AG09309 (cell line): ENCODE measurements at places on chromosomes 11 and 22.

DNA sequence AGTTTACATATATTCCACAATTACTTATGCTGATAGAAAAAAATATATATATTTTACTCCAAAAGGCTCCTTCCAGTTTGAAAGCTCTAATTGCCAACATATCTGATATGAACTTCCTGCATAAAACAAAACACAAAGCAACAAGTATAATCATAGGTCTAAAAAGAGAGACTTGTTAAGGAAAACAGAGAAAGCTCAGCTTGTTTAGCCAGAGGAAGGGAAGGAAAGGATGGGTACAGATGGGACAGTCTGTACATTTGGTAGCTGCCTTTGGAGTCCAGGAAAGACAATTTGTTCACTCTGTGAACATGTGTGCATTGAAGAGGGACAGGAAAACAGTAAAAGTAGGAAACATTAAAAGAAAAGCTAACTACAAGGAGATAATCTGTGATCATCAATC lies 45.7 kb upstream of the AKIP1 start:
- DNase-seq, result no peak

DNA sequence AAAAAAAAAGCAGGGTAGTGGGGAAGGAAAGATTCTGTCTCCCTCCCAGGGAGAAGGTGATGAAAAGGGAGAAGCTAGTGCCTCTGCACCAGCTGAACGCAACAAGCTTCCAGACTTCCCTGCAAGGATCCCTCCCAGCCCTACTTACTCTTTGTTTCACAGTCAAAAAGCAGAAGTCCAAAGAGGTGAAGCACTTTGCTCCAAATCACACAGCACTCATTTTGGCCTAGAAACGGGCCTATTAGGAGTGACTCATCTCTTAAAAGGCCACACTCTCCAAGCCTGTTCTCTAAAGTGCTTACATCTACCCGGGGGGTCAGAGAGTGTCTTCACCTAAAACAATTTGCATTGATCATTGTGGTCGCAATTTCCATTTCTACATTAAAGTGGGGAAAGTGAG lies 17.7 kb upstream of the GRK3 start:
- no peak for DNase-seq

GRCh38 chr11:92714111-92714510 lies 255.3 kb upstream of the MTNR1B start:
- DNase-seq, result no peak

DNA sequence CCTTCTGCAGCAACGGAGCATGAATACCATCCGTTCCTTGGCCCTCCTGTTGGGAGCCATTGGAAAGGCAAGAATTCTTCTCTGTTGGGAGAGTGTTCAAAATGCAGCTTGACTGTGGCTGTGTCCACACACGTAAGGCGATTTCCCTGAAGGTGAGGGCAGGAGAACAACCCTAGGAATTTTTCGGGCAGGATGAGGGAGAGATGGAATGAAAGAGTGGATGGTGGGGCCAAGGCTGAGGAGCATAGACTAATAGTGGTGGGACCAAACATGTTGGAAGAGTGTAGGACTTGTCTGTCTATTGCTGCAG lies 924.9 kb downstream of the TBC1D22A start:
- DNase-seq, result no peak

DNA sequence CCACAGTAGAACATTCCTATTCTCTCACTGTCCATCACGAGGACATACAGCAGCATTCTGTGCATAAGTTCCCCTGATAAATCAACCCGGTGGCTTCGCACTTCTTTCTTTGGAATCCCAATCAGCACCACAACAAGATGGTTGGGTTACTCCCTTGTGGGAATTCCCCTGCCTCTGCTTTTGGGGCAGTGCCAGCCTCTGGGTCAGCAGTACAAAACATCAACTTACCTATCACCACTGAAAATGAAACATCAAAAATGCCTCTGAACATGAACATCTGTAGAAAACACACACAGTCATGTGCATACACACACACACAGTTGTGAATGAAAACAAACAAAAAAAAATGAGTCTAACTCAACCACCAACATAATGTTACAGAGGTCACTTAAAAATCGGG lies 79.3 kb downstream of the KCNA4 start:
- no peak for DNase-seq

- DNase-seq, result no peak
Measured at GRCh38 chr11:94455861-94456260, 37.8 kb downstream of the MRE11 start.

- no peak for DNase-seq
Measured at GRCh38 chr11:123454060-123454651, 24.1 kb downstream of the GRAMD1B start.

DNA sequence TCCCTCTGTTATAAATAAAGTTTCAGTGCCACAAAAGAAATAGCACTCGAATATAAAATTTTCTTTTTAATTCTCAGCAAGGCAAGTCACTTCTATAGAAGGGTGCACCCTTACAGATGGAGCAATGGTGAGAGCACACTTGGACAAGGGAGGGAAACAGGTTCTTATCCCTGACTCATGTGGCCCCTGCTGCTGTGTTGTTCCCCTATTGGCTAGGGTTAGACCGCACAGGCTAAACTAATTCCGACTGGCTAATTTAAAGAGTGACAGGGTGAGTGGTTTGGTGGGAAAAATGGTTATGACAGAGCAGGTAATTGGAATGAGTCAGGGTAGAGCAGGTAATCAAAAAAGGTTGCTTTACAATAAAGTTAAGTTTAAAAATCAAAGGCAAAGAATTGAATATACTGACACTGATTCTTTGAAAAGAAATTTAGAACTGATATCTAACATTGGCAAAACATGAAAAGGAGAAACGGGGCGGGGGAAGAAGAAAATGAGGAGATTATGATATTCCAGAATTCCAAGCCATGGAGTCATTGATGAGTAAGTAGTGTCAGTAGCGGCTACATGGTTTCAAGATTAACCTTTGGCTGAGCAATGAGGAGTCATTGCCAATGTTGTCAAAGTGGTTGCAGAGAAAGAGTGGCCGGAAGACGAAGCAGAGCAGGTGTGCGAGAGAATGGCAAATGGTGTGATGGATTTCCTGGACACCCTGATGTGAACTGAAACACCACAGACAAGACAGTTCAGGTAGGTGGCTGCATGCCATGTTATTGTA lies 48.4 kb upstream of the MRGPRX1 start:
- no peak for DNase-seq

DNA sequence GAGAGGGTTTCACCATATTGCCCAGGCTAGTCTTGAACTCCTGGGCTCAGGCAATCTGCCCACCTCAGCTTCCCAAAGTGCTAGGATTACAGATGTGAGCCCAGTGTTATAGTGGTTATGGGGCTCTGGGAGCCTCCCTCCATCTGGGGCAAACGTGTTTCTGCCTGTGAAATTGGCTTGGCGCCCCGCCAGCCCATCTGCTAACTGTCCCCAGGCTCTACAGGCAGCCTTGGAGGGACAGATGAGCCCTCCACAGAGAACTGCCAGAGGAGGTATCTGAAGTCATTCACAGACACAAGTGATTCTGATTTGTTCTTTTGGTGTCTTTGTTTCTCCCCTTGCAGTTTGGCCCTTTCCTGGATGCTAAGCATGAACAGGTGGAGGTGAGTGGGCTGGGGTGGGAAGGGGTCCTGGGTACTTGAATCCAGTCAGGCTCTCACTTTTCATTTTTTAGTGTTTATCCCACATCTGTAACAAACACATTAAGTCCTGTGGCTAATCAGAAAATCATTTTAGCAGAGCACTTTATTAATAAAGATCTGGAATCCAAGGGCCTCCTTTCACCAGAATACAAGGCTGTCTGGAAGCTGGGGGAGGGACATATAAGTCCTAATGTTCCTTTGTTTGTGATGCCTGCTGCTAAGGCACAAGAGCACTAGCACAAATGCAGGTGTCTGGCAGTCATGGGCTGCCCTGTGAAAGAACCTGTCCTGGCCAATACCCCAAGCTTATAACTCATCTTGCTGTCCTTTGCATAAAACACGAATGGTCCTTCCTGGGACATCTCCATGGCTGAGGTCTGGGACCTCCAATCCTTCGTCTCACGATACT lies 25.7 kb upstream of the CDC42EP2 start:
- no peak for DNase-seq

GRCh38 chr11:70500076-70500847 lies 101.9 kb downstream of the CTTN start:
- no peak for DNase-seq

DNA sequence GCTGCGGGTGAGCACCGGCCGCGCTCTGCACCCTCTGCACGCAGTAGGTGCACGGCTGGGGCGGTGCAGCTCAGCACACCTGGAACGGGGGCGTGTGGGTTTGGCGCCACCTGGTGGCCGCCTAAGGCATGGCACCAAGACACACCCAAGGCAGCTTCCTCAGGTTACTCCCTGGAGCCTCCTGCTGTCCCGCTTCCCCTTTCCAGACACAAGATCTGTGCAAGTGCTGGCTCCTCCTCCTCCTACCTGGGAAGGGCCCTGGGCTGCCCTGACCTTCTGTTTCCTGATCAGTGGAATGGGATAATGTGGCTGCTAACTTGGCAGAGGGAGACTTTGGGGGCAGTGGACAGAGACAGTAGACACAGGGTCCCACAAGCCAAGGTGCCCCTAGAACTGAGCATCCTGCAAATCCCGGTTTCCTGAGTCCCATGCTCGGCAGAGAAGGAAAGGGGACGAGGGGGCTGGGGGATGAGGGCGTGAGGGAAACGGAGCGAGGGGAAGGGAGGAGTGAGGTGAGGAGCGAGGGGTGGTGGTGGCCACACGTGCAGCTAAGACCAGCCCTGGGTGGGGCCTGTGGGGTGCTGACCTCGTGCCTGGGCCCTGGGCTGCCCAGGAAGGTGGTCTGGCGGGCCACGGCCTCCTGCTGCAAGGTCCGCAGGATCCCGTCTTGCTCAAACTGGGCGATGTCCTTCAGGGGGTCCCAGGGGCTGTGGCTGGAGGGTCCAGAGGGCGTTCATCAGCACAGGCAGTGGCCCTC lies 34.8 kb upstream of the CARS1 start:
- no peak for DNase-seq

- DNase-seq, result peak; percentile 10
Measured at GRCh38 chr11:120952461-120953434, 71.2 kb upstream of the TBCEL start.

DNA sequence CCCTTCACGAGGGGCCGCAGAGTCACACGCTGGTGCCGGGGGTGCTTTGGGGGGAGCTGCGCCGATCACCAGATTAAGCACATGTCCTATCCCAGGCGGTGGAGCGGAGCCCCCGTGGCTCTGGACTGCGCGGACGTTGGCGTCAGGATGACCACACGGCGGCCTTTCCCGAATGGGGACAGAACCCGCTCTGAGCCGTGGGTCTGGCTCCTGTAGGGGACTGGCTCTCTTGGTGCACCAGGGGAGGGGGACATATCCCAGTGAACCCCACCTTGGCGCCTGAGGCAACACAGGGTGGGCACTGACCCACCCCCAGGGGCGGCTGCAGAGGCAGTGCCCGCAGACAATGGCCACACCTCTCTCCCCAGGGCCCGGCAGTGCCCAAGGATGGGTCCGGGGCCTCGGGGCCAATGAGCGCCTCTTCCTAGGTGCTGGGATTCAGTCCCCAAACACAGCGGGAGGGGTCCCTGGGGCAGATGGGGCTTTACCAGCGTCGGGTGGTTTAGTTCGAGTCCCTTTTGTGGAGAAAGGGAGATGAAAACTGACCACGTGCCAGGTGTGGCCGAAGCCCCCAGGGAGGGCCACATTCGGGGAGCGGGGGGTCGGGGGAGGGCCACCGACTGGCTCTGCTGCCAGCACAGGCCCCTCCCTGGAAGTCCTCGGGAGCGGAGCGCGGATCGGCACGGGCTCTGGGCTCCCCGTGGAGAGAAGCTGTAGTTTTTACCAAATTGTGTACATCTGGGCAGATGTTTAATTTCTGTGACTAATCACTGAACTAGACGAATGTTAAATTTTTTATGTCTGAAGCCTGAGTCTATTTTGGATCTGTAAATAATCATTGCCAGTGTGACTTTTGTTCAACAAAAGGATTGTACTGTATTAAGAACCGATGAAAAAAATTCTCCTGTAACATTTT lies 58.9 kb downstream of the GRAMD4 start:
- no peak for DNase-seq

DNA sequence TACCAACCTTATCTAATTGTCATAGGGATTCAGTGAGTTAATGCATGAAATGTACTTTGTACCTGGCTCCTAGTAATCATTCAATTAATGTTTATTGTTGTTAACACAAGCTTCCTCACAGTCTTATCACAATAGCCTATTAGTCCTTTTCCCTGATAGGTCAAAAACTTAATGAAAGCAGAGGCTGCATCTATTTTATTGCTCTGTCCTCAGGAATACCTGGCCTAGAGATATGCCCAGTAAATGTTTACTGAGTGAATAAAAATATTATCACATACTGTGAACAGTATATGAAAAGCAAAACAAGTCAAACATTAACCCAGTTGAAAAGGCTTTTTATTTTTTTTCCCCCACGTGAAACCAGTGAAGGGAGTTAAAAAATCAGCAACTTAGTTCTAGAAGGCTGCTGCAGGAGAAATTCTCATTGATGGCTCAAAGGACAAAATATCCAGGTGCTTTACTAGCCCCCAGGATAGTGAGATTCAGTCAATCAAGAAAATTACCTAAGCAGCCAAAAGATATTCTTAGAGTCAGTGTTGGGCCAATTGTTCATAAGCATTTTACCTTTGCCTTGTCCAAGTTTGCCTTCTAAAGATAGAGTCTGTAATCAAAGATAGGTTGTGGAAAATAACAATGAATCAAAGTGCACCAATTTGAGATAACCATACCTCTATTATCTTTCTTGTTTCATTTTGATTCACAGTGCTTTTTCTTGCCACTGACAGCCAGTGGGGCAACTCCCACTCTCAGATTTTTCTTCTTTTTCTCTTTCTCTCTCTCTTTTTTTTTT lies 34.4 kb upstream of the SLC6A5 start:
- no peak for DNase-seq

GRCh38 chr11:67640758-67641337 lies 1.3 kb upstream of the TBX10 start:
- no peak for DNase-seq

GRCh38 chr11:33310720-33311500 lies 53.7 kb downstream of the HIPK3 start:
- DNase-seq, result no peak
